ENCODE measurements at places on chromosomes 11 and 22.

GRCh38 chr11:131609337-131609736, 238.9 kb downstream of the NTM start:
- DNase-seq, result no peak

GRCh38 chr11:33258631-33259205, 1.5 kb downstream of the HIPK3 start:
- peak; percentile 20 for DNase-seq

GRCh38 chr11:69915501-69916250, 96.5 kb upstream of the FGF3 start:
- peak; percentile 40 for DNase-seq

- DNase-seq, result no peak
Measured at GRCh38 chr11:75035911-75036565, 47.3 kb downstream of the NEU3 start.

DNA sequence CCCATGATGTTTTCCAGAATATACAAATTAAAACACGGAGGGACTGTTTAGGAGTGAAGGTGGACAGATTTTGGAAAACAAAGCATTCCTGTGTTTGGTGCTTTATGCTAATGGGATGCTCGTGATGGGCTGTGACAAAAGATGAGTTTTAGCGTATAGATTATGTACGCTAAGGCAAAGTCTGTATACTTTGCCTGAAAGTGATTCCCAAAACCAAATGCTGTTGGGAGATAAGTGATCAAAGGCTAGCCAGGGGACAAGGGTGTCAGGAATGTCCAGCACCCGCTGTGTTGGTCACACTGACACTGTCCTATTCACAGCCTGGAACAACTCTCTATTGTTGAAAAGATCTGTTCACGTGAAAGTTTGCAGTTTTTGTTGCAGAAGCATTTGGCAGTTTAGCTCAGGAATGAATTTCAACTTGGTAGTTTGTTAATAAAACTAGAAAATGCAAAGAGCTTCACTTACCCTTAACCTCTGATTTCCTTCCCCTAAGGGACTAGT, 1.5 kb downstream of the JAM3 start:
- DNase-seq, result no peak

DNA sequence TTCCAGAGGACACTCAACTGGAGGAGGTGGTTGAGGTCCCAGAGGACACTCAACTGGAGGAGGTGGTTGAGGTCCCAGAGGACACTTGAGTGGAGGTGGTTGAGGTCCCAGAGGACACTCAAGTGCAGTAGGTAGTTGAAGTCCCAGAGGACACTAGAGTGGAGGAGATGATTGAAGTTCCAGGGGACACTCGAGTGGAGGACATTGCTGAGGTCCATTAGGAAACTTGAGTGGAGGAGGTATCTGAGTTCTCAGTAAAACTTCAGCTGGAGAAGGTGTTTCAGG, 39.7 kb downstream of the ZNF195 start:
- DNase-seq, result no peak

- no peak for DNase-seq
Measured at GRCh38 chr22:30056015-30056414, 24.2 kb upstream of the HORMAD2 start.

GRCh38 chr11:96748639-96749370, 359.0 kb downstream of the JRKL start:
- DNase-seq, result no peak

Measured in inflammatory macrophage (primary cell).